ENCODE measurements at places on chromosomes 3 and 15.

GRCh38 chr3:109899925-109900324 lies 562.6 kb upstream of the DPPA4 start:
- no peak for DNase-seq

GRCh38 chr3:170437696-170438407 lies 19.2 kb downstream of the CLDN11 start:
- peak; percentile 45 for DNase-seq

GRCh38 chr3:11619946-11620652 lies 23.6 kb downstream of the VGLL4 start:
- DNase-seq, result no peak

DNA sequence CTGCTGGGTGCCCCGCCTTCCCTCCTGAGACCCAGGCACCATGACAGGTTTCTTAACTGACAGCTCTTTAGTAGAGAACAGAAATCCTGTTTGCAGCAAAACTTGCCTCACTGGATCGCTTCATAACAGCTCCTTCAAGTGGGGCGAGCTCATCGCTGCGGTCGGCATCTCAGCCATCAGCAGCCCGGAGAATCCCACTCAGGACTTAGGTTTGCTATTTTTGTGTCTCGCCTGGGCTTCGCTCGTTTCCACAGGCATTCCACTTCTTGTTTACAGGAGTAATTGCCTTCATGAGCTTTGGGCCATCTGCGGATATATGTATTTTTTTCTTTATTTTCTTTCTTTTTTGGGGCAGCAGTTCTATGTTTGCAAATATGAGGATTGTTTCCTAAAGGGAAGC lies 15.7 kb downstream of the KLF13 start:
- DNase-seq, result no peak

DNA sequence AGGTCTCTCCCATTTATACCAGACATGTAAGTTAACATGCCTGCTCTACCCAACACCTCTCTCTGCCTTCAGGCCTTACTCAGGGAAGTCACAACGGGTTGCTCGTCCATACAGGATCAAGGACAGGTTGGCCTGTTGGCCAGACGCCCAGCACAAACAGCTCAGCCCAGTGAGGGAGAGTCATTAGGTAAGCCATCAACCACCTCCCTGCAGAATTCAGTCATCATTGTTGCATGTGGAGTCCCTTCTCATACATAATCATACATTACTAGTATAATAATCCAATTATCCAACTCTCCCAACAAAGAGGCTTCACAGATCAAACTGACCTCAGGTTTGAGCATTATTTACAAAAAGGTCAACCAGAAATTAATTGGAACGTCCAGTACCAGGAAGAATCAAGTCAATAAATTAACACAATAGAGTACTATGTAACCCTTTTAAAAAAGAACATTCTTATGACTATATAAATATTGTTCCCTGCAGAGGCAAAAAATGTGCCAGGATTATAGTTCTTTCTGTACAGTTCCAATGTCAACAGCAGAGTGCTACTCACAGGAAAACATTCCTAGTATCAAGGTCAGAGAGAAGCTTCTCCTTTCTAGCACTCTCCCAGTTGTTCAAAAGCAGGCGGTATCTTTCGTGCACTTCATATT lies 33.2 kb downstream of the HOMER2 start:
- peak; percentile 96 for DNase-seq

- no peak for DNase-seq
These were observed 1.2 kb downstream of the ANXA2 start for GRCh38 chr15:60396560-60396957.

DNA sequence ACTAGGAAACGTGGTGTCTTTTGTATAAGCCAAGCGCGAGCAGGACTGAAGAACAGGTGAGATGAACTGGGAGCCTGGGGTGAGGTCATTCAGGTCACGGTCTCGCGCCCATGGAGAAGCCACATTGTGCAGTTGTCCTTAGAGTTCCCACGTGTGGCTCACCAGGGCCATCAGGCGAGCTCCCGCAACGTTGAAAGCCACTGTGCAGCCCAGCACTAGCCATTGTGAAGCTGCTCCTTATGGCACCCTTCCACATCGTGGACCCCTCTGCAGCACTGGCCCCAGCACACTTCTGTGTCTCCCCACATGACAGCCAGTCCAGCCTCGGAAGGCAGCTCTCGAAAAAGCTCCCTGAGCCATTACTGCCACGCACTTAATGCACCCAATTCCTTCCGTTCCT lies 7.6 kb upstream of the APBA2 start:
- DNase-seq, result no peak

DNA sequence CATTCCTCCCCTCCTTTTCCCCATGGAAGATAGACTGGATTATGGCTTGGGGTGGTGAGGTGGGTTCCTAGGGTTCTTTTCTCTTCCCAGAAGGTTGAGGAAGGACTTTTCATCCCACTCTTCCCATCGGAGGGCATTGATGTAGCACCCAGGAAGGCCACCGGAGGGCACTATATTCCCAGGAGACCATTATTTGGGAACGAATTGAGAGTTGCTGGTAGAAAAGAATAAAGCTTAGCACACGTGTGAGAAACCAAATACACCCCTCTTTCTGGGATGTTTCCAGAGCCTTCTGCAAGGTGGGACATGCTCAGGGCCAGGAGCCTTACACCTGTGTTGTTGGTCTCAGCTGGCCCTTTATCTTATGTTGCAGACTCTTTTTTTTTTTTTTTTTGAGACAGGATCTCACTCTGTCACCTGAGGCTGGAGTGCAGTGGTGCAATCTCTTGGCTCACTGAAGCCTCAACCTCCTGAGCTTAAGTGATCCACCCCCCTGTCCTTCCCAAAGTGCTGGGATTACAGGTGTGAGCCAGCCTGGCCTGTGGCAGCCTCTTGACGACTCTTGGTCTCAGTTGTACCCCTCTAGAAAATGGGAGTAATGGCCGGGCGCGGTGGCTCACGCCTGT lies 6.3 kb upstream of the CDC25A start:
- peak; percentile 68 for DNase-seq

GRCh38 chr15:80066912-80067311 lies 7.4 kb downstream of the ZFAND6 start:
- DNase-seq, result no peak

All from HepG2 (cell line).